ENCODE measurements at places on chromosomes 2 and 18.

DNA sequence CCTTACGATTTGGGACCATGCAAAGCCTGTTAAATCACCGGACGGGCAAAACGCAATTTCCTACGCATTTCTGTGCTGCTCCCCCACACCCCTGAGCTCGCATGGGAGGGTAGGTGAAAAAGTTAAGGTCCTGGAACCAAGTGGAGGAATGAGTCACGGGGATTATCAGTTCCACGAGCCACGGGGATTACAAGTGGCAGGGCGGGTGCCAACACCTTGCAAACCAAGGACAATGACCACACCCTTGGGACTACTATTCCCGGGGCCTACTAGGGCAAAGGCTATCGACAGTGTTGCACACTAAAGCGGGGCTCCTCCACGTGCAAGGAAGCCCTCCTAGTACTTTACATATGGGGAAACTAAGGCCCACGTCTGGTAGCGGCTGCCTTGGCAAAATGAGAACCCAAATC is 447 bp downstream of the RETSAT start:
- no peak for DNase-seq

DNA sequence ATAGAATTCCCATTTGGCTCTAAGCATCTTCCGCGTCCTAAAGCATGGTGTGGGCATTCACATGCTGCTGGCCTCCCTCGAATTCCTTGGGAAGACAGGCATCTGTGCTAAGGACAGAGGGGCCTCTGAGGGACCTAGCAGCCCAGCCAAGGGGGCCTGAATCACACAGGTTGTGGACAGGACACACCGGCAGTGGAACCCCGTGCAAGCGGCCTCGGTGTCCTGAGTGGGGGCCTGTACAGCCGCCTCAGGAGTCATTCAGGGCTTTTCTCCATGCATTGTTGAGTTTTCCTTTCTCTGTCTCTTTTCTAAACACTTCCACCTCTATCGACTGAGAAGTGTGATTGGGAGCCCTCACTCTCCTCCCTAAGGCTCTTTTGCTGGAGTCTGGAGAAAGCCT is 44.3 kb upstream of the SMIM21 start:
- no peak for DNase-seq

- no peak for DNase-seq
Observed at GRCh38 chr2:157267476-157267875, 10.0 kb downstream of the GALNT5 start.

- no peak for DNase-seq
Observed at GRCh38 chr2:203751685-203752271, 45.3 kb downstream of the CD28 start.

DNA sequence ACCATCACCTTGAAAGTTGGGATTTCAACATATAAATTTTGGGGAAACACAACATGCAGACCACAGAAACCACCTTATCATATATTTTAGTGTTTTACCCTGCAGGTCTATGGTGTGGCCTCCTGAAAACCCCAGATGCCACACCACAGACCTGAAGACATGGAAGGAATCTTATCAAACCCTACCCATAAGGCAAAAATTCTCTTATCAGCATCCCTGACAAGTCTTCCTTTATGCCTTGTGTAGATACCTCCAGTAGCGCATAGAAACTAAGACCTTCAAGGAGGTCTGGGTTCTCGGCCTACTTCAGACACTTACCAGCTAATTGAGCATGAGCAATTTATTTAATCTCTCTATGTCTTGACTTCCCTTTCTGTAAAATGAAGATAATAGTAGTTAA is 59.1 kb upstream of the SLC14A2 start:
- DNase-seq: no peak

DNA sequence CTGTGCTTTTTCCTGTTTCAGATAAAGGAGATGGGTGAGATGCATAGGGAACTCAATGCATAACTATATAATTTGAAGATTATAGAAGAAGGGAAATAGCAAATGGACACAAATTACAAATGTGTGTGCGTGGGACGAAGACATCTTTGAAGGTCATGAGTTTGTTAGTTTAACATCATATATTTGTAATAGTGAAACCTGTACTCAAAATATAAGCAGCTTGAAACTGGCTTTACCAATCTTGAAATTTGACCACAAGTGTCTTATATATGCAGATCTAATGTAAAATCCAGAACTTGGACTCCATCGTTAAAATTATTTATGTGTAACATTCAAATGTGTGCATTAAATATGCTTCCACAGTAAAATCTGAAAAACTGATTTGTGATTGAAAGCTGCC is 16.4 kb upstream of the MSH2 start:
- DNase-seq: no peak

DNA sequence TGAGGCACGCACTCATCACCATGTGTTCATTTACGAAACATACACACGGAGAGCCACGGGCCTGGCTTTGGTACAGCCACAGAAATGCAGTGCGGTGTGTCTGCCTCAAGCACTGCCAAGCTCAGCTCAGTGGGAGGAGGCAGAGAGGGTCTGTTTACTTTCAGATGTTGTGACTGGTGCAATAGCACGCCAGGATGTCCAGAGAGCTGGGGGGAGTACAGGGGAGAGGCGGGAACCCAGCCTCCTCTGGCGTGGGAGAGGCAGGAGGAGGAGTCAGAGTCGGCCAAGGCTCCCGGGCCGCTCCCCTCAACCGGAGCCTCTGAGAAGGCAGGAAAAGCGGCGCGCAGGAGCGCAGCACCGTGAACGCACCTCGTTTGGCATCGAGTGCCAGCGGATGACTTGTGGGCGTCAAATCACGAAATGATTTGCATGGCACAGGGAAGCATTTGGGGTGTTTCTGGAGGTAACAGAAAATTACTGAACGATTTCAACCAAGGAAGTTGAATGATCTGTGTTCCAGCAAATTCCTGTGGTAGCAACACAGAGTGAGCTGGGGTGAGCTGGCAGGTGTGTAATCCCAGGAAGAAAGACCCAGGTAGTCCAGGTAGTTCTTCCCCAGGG is 143.0 kb downstream of the ZNF516 start:
- DNase-seq: no peak

- DNase-seq: no peak
Observed at GRCh38 chr2:219775506-219775905, 148.1 kb downstream of the SLC4A3 start.

- no peak for DNase-seq
Observed at GRCh38 chr18:60146220-60146960, 226.2 kb downstream of the MC4R start.

GRCh38 chr2:85907671-85908157 is 18.9 kb upstream of the ST3GAL5 start:
- no peak for DNase-seq

DNA sequence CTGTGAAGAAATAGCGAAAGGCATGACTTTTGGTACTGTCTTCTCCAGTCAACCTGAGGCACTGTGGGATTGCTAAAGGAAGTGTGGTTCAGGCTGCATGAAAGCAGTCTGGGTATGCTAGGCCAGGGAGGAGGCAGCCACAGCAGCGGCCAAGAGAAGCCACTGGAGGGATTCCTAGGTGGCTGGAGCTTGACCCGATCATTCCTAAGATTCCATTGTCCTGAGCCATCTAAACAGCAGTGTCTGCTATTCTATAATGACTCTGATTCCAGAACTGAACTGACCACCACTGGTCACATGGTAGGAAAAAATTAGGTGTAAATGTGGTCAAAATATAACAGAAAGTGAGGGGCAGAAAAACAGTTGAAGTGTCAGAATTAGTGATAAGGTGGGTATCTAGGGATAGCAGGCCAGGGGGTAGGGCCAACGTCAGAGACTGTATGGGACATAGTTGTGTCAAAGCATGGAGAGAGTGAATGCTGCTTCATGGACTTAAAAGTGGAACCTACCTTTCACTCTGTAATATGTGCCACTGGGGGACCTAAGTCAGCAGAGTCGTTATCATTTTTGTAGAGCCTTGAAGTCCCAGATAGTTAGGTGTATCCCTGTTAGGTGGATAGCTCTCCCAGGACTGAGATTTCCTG is 204.6 kb downstream of the CTNNA2 start:
- no peak for DNase-seq

- no peak for DNase-seq
Observed at GRCh38 chr2:45675263-45675812, 23.9 kb downstream of the PRKCE start.

- no peak for DNase-seq
Observed at GRCh38 chr2:53829273-53829979, 30.3 kb downstream of the GPR75 start.

DNA sequence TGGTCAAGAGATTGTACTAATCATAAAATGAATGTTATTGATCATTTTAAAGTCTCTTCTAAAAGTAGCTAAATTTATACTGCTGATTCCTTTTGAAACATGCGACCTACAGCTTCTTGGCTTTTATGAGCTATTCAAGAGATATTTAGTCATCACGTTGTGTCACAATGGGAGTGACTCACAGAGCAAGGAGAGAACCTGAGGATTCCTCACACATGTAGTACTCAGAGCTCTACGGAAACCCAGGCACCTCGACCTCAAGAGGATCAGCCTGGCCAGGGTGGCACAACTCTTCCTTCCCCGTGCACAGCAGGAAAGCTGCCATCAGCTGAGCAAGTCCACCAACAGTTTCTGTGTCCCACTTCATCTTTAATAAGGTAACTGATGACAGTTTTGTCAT is at the start of gene DHRS9:
TSS of gene DHRS9 (plus strand) at position 223 of the 400 bp plus-strand sequence. CDS start 12,019 bp downstream, outside the sequence.
- DNase-seq: no peak

DNA sequence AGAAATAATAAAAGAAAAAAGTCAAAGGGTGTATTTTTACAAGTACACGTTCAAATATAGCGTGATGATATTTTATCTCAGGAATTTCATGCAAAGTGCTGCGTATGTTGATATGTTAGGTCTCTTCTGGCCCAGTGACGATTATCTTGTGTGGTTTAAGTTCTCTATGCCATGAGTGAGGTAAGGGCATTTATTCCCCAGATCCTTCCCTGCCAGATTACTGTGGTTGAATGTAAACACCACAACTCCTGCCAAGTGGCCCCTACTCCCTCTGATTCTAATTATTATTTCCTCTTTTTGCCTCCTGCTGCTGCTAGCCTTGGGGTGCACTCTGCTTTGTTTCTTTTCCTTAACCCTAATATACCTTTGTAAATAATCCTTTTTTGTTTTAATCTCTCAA is 12.2 kb downstream of the SCN2A start:
- no peak for DNase-seq

DNA sequence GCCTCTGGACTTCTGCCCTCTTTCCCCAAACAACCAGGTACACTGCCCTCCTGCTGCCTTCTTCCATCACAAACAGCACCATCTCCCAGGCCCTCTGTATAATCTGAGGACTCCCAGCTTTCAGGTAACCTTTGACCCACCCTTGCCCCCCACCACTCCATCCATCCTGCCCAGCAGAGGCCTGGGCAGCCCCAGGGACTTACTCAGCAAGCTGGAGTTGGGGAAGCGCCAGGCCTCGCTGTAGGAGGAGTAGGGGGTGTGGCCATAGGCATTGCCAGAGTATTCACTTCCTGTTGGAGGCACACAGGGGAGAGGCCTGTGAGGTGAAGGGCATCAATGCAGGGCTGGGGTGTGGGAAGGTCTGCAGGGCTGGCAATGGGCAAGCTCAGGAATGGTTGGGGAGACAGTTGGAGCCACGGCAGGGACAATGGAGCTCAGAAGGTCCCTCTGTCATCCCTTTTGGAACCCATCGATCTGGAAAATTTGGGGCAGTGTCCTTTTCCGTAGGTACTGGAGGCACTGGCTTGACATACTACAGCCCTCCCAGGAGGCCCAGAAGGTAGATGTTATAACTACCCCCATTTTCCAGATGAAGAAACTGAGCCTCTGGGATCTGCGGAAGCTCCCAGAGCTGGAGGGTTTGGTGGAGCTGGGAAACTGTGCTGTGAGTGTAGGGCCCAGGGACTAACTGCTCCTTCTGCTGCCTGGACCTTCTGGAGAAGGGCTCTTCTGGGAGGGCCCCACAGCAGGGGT is 46.3 kb downstream of the PSD4 start:
- no peak for DNase-seq

DNA sequence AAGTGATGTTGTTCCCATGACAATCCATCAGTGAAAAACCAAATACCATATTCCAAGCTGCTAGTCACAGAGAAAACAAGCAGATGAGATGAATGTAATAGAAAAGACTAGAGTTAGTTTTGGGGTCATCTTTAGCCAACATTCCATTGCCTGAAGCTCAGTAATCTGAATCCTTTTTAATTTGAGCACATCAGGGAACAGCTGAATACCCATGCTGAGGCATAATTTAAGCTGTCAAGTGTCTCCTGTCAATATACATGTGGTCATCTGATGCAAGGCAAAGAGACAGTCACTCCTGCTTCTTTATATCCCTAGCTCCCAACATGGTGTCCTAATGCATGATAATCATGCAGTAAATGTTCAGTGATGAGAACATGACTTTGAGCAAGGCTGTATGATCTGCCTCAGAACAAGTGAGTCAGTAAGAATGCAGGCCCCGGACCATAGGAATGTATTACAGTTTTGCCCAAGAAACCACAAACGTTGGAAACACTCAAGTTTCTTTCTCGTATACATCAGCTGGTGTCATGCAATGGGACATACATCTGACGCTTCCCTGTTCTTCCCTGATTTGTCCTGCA is 48.0 kb downstream of the CDK15 start:
- DNase-seq: no peak

GRCh38 chr18:69785466-69785865 is 162.2 kb downstream of the CD226 start:
- DNase-seq: no peak

DNA sequence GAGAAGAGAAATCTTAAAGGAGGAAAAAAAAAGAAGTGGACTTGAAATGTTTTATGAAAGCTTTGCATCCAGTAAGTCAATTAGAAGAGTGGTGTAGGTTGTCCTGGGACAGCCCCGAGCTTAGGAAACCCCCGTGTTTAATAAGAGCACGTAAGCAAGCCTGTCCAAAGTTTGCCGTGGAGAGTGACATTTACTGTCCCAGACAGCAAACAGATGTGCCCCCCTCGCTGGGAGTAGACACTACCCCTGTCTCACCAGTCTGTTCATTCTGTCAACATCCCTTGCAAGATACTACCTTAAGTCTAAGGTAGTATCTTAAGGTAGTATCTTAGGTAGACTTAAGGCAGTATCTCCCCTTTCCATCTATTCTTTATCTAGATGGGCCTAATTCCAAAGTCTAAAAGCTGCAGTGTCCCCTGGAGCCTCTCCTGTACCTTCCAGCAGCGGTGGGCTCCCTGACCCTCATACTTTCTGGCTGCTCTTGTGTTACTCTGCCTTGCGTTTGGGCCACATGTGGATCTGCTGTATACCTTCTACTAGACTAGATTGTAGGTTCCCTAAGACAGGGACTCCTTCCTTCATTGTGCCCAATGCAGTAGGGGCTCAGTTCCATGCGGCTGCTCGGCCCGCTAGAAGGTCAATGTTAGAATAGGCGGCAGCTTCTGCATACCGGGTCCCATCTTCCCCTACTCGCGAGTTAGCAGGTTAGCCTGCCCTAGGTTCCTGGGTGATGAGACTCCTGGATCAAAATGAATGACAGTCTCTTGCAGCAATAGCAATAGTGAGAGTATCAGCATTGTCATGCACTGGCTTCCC is 244.1 kb downstream of the GBX2 start:
- DNase-seq: no peak

DNA sequence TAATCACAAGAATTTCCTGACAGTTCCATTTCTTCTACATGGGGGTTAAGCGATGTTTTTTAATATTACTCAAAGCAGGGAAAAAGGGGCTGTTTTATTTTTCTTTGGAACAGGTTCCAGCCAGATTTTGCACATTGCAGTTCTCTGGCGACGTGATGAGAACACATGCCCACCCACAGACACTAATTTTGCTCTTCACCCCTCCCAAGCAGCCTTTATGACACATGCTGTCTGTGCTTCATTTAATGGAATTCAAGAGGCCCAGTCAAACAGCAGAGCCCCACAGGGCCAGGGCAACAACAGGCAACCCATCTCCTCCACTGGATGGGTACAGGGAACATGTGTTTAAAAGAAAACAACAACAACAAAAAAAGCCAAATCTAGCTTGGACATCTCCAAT is 70.8 kb downstream of the SPRED2 start:
- no peak for DNase-seq

GRCh38 chr2:16526193-16526592 is 139.4 kb downstream of the CYRIA start:
- no peak for DNase-seq

All from activated CD4-positive, alpha-beta T cell treated with anti-CD3 and anti-CD28 coated beads for 1 hour (primary cell).